Regular cardiac myocyte (primary cell): ENCODE measurements at places on chromosomes 13 and 19. TPM values are rescaled to one million over a fixed set of nuclear protein-coding genes. Genes with fewer than 3 reads are reported as not detected.

The CCDC70 gene
- not detected in 2 replicates for total RNA-seq

The PRSS57 gene
- not detected in 2 replicates for total RNA-seq

The SIGLEC8 gene
- total RNA-seq, result not detected in 2 replicates

The PLK5 gene
- under 0.01 TPM in 1 of 2 replicates, not detected in the other for total RNA-seq

The XRCC1 gene
- 13.0 and 19.4 TPM in 2 replicates for total RNA-seq

The ZNF30 gene
- 2.7 and 3.1 TPM in 2 replicates for total RNA-seq

The HS6ST3 gene
- total RNA-seq, result 0.19 and 0.28 TPM in 2 replicates

The ZNF723 gene
- not detected in 2 replicates for total RNA-seq

The BRSK1 gene
- total RNA-seq, result 3.9 and 6.7 TPM in 2 replicates

The LYPD5 gene
- total RNA-seq, result 0.19 and 2.8 TPM in 2 replicates

The RFPL4A gene
- not detected in 2 replicates for total RNA-seq

The NCCRP1 gene
- total RNA-seq, result not detected in 2 replicates

The CEACAM20 gene
- total RNA-seq, result not detected in 2 replicates

The CEACAM1 gene
- total RNA-seq, result not detected in 2 replicates

The CYP4F12 gene
- total RNA-seq, result not detected in 2 replicates

The CKM gene
- total RNA-seq, result under 0.01 TPM in 1 of 2 replicates, not detected in the other

The CHST8 gene
- total RNA-seq, result 0.19 TPM in 1 of 2 replicates, not detected in the other

The ZNF497 gene
- 0.58 and 1.1 TPM in 2 replicates for total RNA-seq

The HSD17B14 gene
- 0.38 and 2.5 TPM in 2 replicates for total RNA-seq

The KLHL1 gene
- total RNA-seq, result not detected in 2 replicates

The EFNA2 gene
- not detected in 2 replicates for total RNA-seq

The ZNF615 gene
- 11.5 and 20.0 TPM in 2 replicates for total RNA-seq

The DIAPH3 gene
- 7.0 and 25.9 TPM in 2 replicates for total RNA-seq

The FFAR1 gene
- not detected in 2 replicates for total RNA-seq

The PAF1 gene
- total RNA-seq, result 28.8 and 68.2 TPM in 2 replicates

The FBN3 gene
- total RNA-seq, result under 0.01 TPM in 1 of 2 replicates, not detected in the other

The ZNF442 gene
- 6.3 and 12.7 TPM in 2 replicates for total RNA-seq

The CGB2 gene
- not detected in 2 replicates for total RNA-seq

The DACT3 gene
- total RNA-seq, result 2.9 and 5.9 TPM in 2 replicates

The CGB5 gene
- total RNA-seq, result not detected in 2 replicates

The GRK1 gene
- 0.85 TPM in 1 of 2 replicates, not detected in the other for total RNA-seq

The MCEMP1 gene
- total RNA-seq, result not detected in 2 replicates

The KCNN1 gene
- total RNA-seq, result under 0.01 TPM in 1 of 2 replicates, not detected in the other

The KLK10 gene
- total RNA-seq, result not detected in 2 replicates

The GPR18 gene
- total RNA-seq, result not detected in 2 replicates

The STAP2 gene
- total RNA-seq, result 2.3 and 5.6 TPM in 2 replicates

The KIR3DL1 gene
- not detected in 2 replicates for total RNA-seq

The LHFPL6 gene
- 59.8 and 159 TPM in 2 replicates for total RNA-seq

The CBY2 gene
- not detected in 2 replicates for total RNA-seq

The FPR1 gene
- 0.56 and 0.96 TPM in 2 replicates for total RNA-seq

The TMEM59L gene
- 0.96 and 1.4 TPM in 2 replicates for total RNA-seq

The SCAF1 gene
- 10.1 and 21.5 TPM in 2 replicates for total RNA-seq

The ELSPBP1 gene
- not detected in 2 replicates for total RNA-seq

The TPTE2 gene
- not detected in 2 replicates for total RNA-seq

The KLK3 gene
- total RNA-seq, result not detected in 2 replicates

The CEACAM7 gene
- not detected in 2 replicates for total RNA-seq

The NCR1 gene
- total RNA-seq, result not detected in 2 replicates

The FAM216B gene
- total RNA-seq, result not detected in 2 replicates

The GIPC3 gene
- total RNA-seq, result under 0.01 TPM in 1 of 2 replicates, not detected in the other

The ARGLU1 gene
- total RNA-seq, result 29.3 and 31.6 TPM in 2 replicates

The ZNF677 gene
- total RNA-seq, result 9.4 and 19.2 TPM in 2 replicates

The IGFL1 gene
- not detected in 2 replicates for total RNA-seq

The SHD gene
- not detected in 2 replicates for total RNA-seq

The BLOC1S3 gene
- 3.8 and 4.5 TPM in 2 replicates for total RNA-seq

The S1PR4 gene
- not detected in 2 replicates for total RNA-seq
